ENCODE measurements at places on chromosomes 6 and 20.

DNA sequence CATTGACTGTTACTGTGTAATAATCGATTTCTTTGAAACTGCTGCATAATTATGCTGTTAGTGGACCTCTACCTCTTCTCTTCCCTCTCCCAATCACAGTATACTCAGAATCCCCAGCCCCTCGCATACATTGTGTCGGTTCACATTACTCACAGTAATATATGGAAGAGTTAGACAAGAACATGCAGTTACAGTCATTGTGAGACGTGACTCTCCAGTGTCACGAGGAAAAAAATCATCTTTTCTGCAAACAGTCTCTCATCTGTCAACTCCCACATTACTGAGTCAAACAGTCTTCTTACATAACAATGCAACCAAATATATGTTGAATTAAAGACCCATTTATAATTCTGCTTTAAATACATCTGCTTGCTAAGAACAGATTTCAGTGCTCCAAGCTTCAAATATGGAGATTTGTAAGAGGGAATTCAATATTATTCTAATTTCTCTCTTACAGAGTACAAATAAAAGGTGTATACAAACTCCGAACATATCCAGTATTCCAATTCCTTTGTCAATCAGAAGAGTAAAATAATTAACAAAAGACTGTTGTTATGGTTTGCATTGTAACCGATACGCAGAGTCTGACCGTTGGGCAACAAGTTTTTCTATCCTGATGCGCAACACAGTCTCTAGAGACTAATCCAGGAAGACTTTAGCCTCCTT lies 113.3 kb downstream of the TMEM242 start:
- no peak for DNase-seq

DNA sequence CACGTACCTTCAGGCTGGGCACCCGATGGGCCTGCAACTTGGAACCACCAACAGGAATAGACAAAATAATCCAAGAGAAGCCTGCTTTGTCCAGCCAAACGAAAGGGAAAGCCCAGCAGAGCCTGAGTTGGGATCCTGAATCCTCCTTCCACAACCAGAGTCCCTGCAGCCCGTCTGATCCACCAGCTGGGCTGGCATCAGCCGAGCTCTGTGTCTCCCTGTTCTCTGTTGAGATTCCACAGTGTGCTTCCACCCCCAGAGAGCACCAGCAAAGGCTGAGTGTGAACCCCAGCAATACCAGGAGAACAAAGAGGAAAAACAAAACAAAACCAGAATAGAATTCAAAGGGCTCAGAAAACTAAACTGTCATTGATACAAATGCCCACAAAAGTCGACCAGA lies 104.2 kb upstream of the PRND start:
- DNase-seq: no peak

- DNase-seq: no peak
These were observed 16.8 kb upstream of the MYMX start for GRCh38 chr6:44199883-44200282.

DNA sequence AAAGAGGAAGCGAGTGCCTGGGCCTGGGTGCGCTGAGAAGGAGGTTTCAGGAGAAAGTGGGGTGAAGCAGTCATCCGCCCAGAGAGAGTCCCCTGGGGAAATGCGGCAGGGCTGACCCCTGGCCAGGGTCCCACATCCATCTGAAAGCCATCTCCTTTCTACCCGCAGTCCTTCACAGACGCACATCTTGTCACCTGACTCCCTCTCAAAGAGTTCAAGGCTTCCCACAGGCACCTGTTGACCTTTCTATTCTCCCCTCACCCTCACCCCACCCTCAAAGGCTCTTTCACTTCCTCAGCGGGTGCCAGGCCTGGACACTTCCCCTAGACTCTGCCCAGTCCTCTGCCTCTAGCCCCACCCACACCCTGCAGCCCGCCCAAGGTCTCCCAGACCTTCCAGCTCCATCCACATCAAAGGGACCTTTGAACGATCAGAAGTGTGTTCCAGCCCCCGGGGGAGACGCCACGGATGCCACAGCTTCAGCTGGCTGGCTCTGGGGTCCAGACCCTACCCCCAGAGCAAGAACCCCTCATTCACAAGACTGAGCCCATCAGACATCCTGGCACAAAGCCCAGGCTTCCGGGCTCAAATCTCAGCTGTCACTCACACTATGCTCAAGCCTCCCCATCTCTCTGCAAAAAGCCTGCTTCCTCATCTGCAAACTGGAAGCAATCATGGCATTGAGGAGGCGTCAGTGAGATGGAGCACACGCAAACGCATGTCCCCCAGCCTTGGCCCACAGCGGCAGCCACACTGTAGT lies 2.1 kb downstream of the CTSZ start:
- peak; percentile 87 for DNase-seq

DNA sequence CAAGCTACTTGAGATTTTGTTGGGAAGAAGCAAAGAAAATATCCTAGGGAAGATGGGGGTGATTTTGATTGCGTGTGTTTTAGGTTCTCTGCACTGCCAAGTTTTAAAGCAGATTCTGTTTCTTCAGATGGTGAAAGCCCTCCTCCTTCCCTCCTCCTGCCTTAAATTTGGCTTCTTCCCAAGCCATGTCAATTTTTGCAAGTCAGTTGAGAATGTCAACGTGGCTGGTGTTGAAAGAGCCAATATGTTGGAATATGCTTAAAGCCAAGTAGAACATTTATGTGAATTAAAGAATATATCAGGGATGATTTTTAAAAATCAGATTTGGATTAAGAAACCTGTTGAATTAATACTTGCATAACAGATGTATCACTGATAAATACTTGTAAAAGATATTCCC lies 270.8 kb downstream of the ARID1B start:
- DNase-seq: no peak

DNA sequence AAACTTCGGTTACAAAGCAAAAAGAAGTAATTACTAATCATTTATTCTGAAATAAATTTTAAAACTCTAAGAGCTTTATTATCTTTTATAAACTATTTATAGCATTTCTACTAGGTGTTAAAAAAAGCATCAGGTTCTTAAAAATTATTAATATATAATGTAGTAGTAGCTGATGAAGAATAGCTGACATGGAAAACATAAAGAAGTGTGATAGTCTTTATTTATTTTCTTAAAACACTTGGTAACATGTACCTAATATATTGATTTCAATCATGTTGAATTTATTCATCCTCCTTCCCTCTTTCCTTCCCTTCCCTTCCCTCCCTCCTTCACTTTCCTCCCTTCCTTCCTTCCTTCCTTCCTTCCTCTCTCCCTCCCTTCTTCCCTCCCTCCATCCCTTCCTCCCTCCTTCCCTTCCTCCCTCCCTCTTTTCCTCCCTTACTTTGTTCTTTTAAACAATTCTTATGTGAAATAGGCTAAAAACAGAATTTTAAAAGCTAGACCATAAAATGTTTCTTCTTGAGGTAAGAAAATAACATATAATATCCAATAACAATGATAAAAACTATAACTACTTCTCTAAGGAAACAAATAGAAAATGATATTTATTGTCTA lies 913.9 kb upstream of the MAP3K7 start:
- no peak for DNase-seq

DNA sequence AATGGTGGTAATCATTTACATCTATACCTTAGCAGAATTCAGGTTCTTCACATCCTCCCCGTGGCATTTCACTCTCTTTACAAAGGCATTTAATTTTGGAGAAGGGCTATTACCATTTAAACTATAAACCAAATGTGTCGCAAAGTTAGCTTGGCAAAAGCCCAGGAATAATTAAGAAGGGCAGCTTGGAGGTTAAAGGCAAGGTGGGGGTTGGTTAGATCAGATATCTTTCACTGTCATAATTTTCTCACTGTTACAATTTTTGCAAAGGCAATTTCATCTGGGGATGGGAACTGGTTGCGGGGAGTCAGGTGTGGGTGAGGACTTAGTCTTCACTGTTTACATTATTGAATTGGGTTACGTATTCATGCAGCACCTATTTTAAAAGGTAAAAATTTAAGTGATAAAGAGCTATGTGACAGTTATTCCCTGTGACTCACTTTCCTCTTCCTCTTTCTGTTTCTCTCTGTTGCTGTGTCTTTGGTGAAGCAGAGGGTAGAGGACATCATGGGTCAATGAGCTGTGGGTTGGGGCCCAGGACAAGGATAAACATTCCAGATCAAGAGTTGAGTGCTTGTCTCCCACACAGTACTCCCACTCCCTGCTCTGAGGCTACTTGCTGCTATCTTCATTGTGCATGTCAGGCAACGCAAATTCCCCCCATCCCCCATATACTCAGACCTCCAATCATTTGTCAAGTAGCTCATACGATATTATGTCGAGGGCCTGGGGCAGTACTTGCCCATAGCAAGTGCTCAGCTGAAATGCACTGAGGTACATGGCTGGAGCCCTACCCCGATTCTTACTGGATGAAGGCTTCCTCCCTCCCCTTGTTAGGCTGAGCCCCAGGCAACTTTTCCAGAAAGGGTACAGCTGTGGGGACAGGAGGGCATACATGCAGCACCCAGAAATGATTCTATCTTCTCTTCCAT lies 223.1 kb upstream of the MYLIP start:
- no peak for DNase-seq

- no peak for DNase-seq
These were observed 28.6 kb downstream of the PMEPA1 start for GRCh38 chr20:57680934-57681914.

GRCh38 chr6:39137245-39137644 lies 22.3 kb upstream of the SAYSD1 start:
- no peak for DNase-seq

DNA sequence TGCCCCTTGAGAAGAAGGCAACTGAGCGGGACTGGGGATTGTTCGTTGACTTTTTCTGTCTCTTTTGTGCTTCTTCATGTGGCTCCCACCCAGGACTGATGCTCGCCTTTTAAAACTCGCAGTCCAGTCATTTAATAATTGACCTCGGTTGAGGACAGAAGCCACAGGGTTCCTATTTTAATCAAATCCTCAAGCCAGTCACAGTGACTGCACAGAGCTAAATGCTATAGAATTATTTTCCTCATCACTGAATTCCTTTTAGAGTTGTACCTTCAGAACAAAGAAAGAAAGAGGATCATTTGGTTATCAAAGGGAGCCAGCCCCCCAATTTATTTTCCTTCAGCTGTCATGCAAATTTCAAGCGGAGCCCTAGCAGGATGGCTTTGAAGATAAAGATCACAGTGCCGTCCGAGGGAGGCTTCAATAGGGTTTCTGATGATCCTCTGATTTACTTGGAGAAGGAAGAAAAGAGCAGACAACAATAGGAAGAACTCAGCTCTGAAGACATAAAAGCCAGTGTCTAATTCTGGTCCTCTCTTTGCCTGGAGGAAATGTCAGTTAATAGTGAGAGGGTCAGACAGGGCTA lies 186.6 kb downstream of the DOK5 start:
- DNase-seq: no peak

- DNase-seq: no peak
These were observed 21.4 kb upstream of the PI16 start for GRCh38 chr6:36933102-36933501.

DNA sequence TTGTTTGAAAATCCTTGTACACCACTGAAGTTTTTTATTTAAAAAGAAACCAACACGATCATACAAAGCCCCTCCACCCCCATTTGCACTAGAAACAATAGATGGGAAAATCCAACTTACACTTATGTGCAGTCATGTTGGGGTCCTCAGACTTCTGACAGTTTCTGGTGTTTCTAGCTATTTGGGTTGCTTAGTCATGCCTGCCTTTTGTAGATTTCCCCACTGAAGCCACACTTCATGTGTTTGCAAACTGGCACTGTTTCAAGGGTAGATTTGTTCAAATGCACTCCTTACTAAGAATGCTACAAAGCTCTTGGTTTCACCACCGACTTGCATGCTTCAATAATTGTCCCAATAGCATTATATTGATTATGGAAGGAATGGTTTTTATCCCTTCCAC lies 1.5 kb downstream of the SH3BGRL2 start:
- no peak for DNase-seq

GRCh38 chr6:158706369-158706982 lies 56.6 kb downstream of the SYTL3 start:
- no peak for DNase-seq

- no peak for DNase-seq
These were observed 63.1 kb downstream of the SLX4IP start for GRCh38 chr20:10498200-10498599.

GRCh38 chr6:113172531-113172966 lies 684.6 kb upstream of the MARCKS start:
- no peak for DNase-seq

DNA sequence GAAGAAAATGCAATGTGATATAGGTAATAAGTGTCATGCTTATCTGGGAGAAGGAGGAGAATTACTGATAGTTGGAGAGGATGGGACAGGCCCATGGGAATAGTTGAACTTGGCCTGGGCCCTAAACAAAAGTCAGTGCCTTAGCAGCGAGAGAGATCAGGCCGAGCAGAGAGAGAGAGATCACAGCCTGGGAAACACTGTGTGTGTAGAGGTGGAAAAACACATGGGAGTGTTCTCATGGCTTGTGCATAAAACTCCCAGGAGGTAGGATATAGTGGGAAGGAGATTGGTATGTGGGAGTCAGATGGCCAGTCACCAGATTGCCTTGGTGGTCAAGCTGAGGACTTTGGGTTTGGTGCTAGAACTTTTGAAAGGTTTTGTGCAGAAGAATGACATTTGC lies 47.6 kb downstream of the FIG4 start:
- no peak for DNase-seq

DNA sequence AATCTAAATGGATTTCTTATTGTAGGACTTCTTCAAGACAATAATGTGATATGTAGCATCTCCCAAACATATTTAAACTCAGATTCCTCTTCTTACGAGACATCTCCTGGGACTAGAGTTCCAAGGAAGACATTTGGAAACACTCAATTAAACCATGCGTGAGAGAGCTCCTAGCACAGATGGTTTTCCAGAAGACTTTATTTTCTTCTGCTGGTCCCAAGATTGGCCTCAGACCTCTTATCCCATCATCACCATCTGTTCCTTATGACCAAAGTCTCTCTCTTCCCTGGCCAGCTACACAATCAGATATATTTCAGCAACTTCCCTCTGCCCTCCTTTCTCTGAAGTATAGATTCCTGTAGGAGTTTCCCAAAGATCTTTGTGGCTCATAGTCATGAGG lies 93.2 kb upstream of the JARID2 start:
- DNase-seq: no peak

DNA sequence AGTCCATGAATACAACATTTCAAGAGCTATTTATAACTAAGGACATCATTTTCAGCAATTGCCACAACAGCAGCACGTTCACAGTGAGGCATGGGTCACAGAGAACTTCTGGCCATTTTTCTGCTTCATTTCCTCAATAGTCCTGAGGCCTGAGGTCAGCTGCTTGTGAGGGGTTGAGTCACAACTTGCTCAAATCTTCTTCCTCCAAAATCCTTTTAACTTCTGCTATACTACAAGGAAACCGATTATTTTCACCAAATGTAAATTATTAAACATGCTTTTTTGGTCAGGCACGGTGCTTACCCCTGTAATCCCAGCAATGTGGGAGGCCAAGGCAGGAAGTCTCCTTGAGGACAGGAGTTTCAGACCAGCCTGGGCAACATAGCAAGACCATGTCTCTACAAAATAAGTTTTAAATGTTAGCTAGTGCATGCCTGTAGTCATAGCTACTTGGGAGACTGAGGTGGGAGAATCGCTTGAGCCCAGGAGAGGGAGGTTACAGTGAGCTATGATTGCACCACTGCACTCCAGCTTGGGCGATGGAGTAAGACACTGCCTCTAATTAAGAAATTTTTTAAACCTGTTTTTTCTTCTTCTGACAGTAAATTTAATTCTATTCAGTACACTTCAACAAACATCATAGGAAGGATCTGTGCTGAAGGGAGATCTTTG lies 11.1 kb upstream of the SLC16A10 start:
- no peak for DNase-seq

- DNase-seq: no peak
These were observed 379.3 kb downstream of the MAFB start for GRCh38 chr20:40309731-40310130.
